ENCODE measurements at places on chromosomes 5 and 9. TPM values are rescaled to one million over a fixed set of nuclear protein-coding genes. Genes with fewer than 3 reads are reported as not detected.

The NOXA1 gene
- 0.59 TPM for total RNA-seq

The PCDHGA2 gene
- total RNA-seq = 1.0 TPM

The ESM1 gene
- total RNA-seq = not detected

DNA sequence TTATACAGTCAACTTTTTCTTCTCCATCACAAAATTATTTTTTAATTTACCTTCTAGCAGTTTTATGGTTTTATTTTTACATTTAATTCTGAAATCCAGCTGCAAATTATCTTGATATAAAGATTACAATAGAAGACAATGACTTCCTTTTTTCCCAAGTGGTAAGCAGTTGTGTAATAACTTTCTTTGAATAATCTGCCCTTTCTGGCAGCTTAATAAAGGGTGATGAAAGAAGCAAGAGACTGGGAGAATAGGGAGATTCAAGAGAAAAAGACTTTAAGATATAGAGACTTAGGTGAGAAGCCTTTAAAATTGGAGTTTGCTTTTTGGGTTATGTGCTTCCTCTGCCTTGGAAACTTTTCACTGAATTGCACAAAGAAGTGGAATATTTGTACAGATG lies 100.4 kb upstream of the FREM1 start:
- no peak for DNase-seq

GRCh38 chr9:86734771-86735170 lies 212.5 kb downstream of the GAS1 start:
- no peak for DNase-seq

Measured in GM23338 (cell line).